ENCODE measurements at places on chromosomes 4 and X.

GRCh38 chr4:20614816-20615215 lies 85.4 kb upstream of the PACRGL start:
- DNase-seq = no peak

DNA sequence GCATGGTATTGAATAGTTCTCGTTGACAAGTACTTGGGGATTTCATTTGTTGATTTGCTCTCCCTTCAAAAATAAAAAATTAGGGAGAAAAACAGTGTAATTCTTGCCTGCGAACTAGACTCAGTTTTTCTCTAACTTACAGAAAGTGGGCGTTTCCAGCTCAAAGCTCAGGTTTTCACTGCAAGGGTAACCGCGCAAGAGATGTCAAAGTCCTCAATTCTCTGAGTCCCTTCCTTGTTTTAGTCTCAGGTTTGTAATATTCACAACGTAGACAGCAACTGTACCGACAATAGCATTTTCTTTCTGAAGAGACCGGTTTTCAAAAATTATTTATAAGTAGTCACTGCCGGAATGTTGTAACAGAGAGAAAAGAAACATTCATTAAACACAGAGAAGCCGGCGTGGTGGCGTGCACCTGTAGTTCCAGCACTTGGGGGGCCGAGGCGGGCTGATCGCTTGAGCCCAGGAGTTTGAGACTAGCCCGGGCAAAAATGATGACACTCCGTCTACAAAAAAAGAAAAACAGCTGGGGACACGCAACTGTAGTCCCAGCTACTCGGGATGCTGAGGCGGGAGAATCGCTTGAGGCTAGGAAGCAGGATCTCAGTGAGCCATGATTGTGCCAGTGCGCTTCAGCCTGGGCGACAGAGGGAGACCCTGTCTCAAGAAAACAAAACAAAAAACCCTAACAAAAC lies 774 bp downstream of the ZCCHC4 start:
- no peak for DNase-seq

GRCh38 chr4:188218392-188218791 lies 79.2 kb downstream of the TRIML1 start:
- DNase-seq = no peak

DNA sequence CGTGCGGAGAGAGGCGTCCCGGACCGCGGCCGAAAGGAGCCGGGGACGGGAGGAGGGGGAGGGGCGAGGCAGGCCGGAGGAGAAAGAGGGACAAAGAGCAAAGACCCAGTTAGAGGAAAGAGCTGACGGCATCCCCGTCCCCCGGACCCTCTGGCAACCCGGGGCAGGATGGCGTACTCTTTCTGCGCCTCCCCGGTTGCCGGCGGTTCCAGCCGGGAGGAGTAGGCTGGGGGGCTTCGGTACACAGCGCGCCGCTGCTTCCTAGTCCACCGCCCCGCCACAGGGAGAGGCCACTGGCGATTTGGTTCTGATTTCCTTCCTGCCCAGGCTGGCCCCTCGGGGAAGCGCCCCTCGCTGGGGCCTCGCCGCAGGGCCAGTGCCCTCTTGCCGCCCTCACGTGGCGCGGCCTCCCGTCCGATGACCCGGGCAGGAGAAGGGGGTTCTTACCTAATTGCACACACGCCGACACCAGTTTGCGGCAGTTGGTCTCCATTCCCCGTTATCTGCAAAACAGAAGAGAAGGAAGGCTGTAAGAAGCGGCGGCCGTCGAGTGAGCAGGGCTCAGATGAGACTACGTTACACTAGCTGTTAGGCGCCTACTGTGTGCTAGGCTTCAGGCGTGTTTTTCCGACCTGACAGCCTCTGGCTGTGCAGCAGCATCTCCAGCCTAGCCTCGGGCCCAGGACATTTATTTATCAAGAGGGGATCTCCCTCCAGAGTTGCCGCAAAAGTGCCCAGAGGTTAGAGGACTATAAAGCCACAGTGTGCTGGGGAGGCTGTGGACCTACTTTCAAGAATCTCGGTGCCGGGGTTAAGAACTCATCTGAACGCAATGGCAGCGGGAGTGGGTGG lies 9.9 kb upstream of the PITX2 start:
- no peak for DNase-seq

DNA sequence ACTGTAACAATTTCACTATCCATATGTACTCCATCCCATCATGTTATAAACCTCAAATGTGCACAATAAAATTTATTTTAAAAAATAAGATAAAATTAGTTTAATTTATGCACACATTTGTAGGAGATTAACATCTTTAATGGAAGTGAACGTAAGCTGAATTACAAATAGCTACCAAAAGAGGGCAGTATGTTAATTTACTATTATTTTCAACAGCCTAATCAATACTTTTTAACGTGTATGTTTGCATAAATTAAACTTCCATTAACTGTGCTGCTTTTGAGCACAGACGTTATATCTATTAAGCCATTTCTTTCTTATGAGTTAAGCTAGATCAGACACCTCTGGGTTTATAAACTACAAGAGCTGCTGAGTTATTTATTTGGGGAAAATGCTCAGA lies 56.5 kb upstream of the PHKA2 start:
- no peak for DNase-seq

DNA sequence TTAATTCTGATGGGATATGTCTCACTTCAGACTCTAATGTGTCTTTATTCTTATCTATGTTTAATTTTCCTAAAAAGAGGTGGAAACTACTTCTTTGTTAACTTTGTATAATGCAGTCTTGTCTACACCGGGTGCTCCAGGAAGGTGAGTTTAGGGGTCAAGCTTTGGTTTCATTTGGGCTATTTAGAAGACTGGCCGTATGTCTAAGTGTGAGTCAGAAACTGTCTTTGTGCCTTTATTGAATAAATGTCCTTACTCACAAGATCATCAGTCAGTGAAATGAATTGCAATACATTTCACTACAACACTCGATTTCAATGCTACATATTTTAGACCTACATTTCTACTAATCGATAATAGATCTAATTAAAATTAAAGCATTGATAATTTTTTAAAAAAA lies 56.2 kb downstream of the PROM1 start:
- DNase-seq = no peak

- DNase-seq = no peak
These were observed 2390.9 kb downstream of the PCDH7 start for GRCh38 chr4:33111117-33111516.

- DNase-seq = no peak
These were observed 1167.2 kb upstream of the PABPC4L start for GRCh38 chr4:135368831-135369230.

- no peak for DNase-seq
These were observed 622.7 kb downstream of the PCDH18 start for GRCh38 chr4:136909626-136910025.

- no peak for DNase-seq
These were observed 48.0 kb downstream of the PPP2R2C start for GRCh38 chr4:6424425-6424824.

GRCh38 chrX:68723491-68724155 lies 76.2 kb downstream of the STARD8 start:
- DNase-seq = no peak

DNA sequence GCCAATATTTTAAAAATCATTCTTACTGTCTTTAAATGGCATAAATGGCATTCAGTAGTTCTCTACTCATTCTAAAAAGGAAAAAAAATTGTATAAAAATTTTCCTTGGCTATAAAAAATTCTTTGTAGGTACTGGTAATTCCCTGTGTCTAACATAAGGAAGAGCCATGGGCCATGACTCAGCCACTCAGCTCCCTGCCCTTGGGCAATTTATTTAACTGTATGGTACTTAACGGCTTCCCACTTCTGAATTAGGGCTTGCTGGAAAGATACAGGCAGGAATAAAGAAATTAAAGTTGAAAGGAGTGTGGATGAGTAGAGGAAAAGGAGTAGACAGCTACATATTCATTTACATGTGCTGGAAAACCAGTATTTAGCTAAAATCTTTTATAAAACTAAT lies 30.6 kb downstream of the ABHD18 start:
- no peak for DNase-seq

GRCh38 chrX:100980608-100981497 lies 11.3 kb downstream of the ARL13A start:
- DNase-seq = no peak

- DNase-seq = no peak
These were observed 215.4 kb upstream of the MAB21L2 start for GRCh38 chr4:150366487-150366999.

- peak; percentile 85 for DNase-seq
These were observed 77.5 kb downstream of the UCHL1 start for GRCh38 chr4:41334182-41334581.

- DNase-seq = no peak
These were observed 5.4 kb upstream of the USP46 start for GRCh38 chr4:52664479-52664878.

GRCh38 chr4:99991741-99992140 lies 41.7 kb upstream of the H2AZ1 start:
- no peak for DNase-seq

GRCh38 chr4:16199093-16199492 lies 27.2 kb downstream of the TAPT1 start:
- no peak for DNase-seq

- DNase-seq = no peak
These were observed 15.7 kb downstream of the FHL1 start for GRCh38 chrX:136162827-136163570.

- no peak for DNase-seq
These were observed 54.6 kb downstream of the FNIP2 start for GRCh38 chr4:158823461-158823873.

GRCh38 chrX:65600106-65600505 lies 65.5 kb upstream of the LAS1L start:
- no peak for DNase-seq

GRCh38 chrX:53481093-53481492 lies 46.9 kb upstream of the HSD17B10 start:
- no peak for DNase-seq

- no peak for DNase-seq
These were observed 111.8 kb downstream of the TMEM144 start for GRCh38 chr4:158322109-158322508.

DNA sequence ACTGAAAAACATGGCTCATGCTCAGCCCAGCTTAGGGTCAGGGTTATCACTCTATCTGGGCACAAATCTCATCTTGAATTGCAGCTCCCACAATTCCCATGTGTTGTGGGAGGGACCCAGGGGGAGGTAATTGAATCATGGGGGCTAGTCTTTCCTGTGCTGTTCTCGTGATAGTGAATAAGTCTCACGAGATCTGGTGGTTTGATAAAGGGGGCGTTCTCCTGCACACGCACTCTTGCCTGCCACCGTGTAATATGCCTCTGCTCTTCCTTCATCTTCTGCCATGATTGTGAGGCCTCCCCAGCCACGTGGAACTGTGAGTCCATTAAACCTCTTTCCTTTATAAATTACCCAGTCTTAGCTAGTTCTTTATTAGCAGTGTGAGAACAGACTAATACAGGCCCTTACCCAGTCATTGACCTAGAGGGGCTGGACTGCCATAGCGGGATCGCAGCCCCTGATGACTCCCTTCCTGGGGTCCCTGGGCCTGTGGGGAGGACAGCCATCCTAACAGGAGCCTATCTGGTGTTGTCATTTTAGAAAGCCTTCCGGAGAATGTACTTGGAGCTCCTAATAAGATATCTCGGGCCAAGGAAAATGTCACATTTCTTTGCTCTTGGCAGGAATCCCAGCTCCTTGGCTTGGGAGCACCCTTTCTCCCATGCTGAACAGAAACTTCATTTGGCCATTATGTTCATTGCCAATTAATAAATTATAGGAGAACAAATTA lies 112.6 kb downstream of the PHKA2 start:
- DNase-seq = no peak

GRCh38 chr4:109278594-109279031 lies 23.8 kb downstream of the COL25A1 start:
- no peak for DNase-seq

DNA sequence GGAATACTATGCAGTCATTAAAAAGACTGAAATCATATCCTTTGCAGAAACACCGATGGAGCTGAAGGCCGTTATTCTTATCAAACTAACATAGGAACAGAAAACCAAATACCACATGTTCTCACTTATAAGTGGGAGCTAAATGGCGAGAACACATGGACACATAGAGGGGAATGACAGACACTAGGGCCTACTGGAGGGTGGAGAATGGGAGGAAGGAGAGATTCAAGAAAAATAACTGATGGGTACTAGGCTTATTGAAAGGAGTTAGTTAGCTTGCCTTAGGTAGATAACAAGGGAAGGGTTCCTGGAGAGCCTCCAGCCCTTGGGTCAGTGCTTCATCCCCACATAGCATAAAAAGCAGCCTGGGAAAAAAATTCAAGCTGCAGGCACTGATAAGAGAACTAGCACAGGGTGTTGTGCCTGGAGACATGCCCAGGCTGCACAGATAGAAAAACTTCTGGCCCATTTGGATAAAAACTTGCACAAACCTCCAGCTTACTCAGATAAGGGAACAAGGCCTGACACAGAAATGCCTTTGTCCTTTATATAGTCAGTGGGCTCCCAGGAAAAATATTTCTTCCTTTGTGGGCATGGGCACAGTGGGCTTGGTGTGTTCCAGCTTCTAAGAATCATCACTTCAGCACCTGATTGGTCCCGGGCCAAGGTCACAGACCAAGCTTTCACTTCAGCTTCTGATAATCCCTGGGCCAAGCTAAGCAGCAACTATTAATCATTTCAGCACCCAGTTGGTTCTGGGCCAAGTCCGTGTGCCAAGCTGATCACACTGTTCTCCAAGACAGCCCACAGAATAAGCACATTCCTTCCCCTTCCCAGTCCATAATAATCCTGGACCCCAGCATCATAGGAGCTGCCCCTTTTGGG lies 23.1 kb upstream of the PWWP3B start:
- no peak for DNase-seq

- DNase-seq = no peak
These were observed 84.1 kb downstream of the LRBA start for GRCh38 chr4:150931005-150931404.

DNA sequence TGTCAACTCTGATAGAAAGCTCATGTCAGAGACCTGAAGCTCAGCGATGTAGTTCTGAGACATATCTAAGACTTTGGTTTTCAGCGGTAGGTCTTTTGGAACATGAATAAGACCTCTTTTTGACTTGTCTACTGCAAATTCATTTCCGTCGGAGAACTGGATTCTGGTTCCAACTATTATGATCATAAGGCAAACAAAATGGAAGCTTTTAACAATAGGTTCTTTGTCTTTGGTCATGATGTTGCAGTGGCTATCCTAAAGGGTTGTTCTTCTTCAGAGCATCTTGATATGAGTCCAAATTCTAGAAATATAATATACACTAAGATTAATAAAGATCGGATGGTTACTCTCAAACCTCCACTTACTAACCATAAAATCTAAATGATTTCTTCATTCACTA lies 24.6 kb upstream of the TLR1 start:
- no peak for DNase-seq

DNA sequence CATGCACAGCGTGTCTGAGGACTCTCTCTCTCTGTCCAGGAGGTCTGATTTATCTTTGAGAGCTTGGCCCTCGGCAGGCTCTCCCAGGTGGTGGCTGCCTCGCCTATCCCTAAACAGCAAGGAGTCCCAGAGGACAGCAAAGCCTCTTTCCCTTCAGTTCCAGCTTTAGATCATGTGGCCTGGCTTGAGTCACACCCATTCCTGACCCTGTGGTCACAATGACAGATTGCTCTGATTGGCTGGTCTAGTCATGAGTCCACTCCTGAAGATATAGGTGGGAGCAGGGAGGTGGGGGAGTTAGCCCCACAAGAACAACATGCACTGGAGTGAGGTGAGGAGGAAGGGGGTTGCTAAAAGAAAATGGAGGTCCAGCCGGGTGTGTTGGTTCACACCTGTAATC lies 12.1 kb upstream of the PORCN start:
- no peak for DNase-seq

GRCh38 chrX:93468075-93468474 lies 205.3 kb downstream of the NAP1L3 start:
- DNase-seq = no peak

- DNase-seq = no peak
These were observed 75.3 kb upstream of the PUDP start for GRCh38 chrX:7223271-7223670.

GRCh38 chr4:26692014-26692726 lies 108.3 kb downstream of the TBC1D19 start:
- DNase-seq = no peak

GRCh38 chr4:82419451-82419850 lies 10.8 kb downstream of the HNRNPDL start:
- DNase-seq = no peak

All from prostate gland (tissue), 2 donors.